Cerebellar cortex (tissue), 1 donor: ENCODE measurements at places on chromosomes 7 and 10.

GRCh38 chr7:142111499-142111898, at the start of gene MGAM2:
Gene MGAM2 (plus strand): TSS chr7:142111718. CDS start chr7:142116874, 5,156 bp downstream.
- DNase-seq, result no peak

DNA sequence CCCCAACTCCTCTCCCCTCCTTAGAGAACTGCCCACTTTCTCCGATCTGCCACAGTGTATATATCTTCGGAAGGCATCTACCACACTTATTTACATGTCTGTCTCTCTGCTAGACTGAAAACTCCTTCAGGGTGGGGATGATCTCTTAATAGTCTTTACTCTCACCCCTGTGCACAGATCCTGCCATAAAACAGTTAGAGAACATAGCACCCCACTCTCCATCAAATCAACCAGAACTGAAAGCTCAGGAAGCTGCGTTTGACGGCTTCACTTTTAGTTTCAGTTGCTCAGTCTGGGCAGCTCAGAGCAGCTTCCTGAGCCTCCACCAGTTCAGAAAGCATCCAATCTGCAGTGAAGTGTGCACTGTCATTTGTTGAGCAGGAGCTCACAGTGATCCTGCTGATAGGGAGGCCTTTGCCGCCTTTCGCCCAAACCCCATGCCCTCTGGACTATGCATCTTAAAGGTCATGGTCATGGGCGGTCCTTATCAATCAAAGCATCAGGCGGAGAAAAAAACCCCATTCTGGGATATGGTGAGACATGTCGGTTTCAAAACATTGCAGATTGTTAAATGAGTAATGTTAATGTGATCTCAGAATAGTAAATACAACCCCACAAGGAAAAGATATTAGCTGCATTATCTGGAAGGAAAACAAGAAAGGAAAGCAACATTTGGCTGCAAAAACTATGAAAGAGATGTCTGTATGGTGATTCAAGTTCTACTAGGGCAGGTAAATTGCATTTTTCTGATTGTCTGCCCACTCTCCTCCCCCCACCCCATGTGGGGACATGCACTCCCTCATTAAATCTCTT, 167.1 kb upstream of the ADO start:
- DNase-seq, result no peak

DNA sequence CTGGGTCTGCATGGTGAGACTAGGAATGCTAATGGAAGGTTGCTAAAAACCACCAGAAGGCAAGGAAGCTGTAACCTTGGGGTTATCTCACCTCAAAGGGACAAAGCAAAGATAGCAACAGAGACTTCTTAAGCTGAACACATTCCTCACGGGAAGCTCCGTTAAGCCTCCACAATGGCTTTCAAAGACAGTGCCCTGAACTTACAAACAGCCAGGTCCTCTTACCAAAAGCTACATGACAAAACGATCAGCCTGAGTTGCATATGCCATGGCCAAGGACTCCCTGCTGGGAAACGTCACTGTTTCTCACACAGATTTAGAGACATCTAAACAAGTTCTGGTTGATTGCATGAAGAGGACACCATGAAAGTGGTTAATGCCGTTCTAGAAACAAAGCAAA, 52.7 kb downstream of the HTR5A start:
- DNase-seq, result peak; percentile 14

GRCh38 chr10:51235865-51236264, 161.6 kb downstream of the PRKG1 start:
- DNase-seq, result no peak
